ENCODE measurements at places on chromosomes 1 and 21.

DNA sequence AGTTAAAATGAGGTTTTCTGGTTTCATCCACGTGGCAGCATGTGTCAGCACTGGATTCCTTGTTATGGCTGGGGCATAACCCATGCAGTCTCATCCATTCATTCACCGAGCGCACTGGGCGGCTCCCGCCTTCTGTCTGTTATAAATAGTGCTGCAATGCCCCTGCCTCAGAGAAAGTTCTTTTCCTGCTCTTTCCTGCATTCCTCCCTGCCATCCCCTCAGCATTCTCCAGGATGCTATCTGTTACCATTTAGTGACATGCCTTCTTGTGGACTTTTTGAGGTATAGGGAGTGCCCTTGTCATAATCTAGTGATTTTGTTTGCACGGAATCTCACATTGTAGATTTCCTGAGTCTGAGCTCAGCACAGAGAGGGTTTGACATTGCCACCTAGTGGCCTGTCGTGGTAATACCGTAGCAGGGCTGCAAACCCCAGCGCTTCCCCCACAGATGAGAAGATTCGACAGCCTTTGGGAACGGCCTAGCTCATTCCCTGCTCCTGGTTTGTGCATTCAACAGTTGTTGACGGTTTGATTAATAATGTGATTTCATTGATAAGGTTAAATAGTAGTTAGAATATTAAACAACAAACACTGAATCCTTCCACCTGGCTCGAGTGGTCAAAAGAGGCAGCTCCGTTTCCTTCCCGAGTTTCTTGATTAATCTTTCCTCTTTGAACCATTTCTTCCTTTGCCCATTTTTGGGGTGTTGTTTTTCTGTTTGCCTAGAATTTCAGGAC, 46.3 kb downstream of the UMODL1 start:
- DNase-seq = peak; percentile 72

- no peak for DNase-seq
These were observed 152.4 kb downstream of the LEPR start for GRCh38 chr1:65572701-65573421.

DNA sequence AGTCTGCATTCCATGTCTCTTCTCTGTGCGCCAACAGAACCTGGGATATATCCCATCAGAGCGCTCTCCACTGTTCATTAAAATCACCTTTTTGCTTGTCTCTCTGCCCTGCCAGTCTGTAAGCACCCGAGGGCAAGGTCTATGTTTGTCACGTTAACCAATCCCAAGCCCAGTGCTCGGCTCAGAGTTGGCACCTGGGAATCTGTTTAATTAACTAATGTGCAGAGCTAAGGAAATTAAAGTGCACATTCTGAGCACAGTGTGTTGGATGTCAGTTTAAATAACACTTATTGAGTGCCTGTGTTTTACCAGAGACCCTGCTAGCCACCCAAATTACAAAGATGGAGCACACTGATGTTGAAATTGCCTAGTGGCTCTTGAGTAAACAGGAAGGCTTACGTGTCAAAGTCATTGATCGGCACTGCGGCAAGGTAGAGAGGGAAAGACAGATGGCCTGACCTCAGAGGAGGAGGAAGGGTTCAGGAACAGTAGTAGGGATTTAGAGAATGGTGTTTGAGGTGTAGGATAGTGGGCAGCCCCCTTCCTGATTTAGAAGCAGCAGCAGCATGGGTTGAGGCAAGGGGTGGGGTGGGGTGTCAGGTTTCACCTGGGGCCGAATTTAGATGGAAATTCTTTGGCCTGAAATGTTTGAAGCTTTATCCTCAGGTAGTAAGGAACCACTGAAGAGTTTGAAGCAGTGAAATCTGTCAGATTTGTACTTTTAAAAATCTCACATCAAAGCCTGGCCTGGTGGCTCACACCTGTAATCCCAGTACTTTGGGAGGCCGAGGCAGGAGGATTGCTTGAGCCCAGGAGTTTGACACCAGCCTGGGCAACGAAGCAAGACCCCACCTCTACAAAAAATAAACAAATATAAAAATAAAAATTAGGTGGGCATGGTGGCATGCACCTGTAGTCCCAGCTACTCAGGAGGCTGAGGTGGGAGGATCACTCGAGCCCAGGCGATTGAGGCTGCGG, 7.7 kb downstream of the ARMH1 start:
- no peak for DNase-seq

DNA sequence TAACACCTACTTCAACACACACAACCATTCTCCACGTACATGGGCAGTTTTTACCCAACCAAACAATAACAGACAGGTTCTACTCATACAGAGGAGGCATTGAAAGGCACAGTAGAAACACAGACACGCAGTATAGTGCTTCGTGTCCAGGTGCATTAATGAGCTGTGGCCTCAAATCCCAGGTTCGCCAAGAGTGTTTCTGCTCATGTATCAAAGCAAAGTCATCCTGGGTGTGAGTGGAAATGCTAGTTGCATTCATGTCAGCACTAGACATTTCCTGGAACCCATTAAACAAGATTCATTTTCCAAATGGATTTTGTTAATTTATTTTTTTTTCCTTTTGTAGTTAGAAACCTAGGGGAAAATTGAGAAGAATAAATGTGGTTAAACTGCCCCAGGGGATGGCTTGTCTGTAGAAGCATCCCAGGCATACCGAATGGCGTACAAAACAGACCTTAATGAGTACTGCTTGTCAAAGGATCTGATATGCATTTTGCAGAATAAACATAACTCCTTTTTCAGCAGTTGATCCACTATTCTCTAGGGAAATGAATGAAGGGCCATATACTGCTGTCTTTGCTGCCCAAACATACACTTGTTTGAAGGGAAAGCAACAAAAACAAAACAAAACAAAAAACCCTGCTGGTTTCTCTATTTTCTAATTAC, 298.6 kb upstream of the ST6GALNAC5 start:
- no peak for DNase-seq

GRCh38 chr1:156062189-156062588, 1.2 kb downstream of the RAB25 start:
- DNase-seq = no peak

DNA sequence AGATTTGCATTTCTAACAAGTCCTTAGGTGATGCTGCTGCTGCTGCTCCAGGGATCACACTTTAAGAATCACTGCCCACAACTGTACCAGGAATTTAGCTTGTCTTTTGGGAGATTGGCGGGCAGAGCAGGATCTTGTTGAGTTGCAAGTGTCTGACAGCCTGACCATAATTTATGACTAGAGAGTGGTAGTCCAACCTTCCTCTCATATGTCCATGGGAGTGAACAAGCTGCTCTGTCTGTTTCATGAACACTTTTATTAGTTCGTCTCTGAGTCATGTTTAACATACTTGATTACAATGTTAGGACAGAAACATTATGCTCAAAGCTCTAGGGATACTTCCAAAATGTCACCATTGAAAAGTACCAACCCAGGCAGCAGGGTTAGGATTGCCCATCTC, 169.6 kb downstream of the TGFB2 start:
- DNase-seq = no peak

- DNase-seq = no peak
These were observed 24.4 kb upstream of the KCNJ6 start for GRCh38 chr21:37940691-37941090.

DNA sequence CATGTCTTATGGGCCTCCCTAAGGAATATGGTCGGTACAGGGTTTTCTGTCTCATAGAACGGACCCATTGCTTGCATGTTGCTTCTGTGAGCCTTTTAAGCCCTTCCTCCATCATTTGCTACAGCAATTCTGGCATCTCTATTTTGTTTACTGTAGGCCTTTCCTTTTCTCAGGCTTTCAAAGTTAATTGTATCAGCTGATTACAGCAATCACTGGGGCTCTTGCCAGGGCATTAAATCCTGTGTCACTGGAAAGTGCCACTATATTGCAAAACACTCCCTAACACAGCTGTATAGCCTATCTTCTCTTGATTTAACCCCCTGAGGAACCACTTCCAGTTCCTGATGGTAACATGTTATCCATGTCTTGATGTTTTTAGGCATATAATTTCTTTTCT, 156.5 kb downstream of the PDE4B start:
- DNase-seq = no peak

- peak; percentile 46 for DNase-seq
These were observed 33.8 kb upstream of the RPL11 start for GRCh38 chr1:23657659-23658275.

- DNase-seq = no peak
These were observed 17.4 kb downstream of the SLX9 start for GRCh38 chr21:44957047-44957831.

- DNase-seq = no peak
These were observed 8.0 kb upstream of the SIM2 start for GRCh38 chr21:36690628-36691554.

GRCh38 chr21:38027901-38028498, 111.7 kb upstream of the KCNJ6 start:
- no peak for DNase-seq

DNA sequence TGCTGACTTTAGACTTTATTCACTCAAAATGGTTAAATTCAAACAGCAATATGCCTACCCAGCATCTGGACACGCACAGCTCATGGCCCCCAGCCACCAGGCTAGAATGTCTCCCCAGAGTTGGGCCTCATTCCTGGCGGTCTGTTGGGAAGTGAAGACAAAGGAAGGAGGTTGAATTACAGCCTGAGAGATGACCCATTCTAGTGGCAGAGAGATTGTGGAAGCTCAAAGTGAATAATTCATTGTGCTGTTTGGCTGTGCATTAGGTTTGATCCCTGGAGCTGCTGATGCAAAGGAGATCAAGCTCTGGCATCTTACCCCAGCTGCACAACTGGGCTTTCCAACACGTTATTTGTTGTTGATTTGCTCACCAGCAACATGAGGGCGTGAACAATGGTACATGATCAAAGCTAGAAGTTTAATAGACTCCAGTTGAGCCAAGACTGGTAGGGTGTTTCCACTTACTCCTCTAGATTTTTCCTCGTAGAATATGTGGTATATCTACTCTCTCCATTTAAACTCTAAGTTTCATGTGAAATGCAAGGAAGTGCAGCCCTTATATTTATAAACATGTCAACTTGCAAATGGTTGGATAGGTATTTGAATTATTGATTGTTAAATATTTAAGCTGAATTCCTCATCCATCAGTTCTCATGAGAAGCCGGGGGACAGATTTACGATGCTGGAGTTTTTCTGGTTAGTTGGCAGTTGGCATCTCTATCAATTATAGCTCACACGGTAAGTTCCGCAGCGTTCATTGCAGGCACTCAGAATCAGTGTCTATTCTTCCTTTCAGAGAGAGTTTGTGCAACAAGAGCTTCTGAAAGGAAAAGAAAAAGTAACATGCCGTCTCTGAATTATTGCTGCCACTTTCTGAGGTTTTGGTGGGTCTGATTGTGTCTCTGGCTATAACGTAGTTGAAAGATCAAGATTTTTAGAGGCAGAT, 222.7 kb downstream of the TM2D1 start:
- no peak for DNase-seq

DNA sequence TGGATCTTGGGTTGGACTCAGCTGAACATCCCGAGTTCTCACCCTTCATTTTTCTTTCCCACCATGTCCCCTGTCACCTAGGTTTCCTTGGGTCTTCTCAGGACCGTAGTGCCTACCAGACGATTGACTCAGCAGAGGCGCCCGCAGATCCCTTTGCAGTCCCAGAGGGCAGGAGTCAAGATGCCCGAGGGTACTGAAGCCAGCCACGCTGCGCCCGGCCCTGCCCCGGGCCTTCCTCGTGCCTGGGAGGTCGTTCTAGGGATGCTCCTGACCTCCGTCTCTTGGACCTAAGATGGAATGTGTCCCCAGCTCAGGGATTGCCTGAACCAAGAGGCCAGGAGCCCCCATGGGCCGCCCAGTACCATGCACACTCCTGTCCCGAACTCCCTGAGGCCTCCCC, 12.0 kb upstream of the C1orf167 start:
- DNase-seq = no peak

GRCh38 chr1:46630719-46631118, 14.1 kb upstream of the MOB3C start:
- no peak for DNase-seq

- no peak for DNase-seq
These were observed 13.7 kb downstream of the SPRTN start for GRCh38 chr1:231351816-231352215.

GRCh38 chr1:63976006-63976405, 202.2 kb downstream of the ROR1 start:
- DNase-seq = no peak

DNA sequence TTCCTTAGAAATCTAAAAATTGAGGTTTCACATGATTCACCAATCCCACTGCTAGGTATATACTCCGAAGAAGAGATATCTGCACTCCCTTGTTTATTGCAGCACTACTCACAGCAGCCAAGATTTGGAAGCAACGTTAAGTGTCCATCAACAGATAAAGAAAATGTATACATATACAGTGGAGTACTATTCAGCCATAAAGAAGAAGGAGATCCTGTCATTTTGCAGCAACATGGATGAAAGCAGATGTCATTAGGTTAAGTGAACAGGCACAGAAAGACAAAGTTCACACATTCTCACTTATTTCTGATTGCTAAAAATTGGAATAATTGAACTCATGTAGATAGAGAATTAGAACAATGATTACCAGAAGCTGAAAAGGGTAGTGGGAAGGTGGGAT, 56.4 kb downstream of the RABGAP1L start:
- no peak for DNase-seq

DNA sequence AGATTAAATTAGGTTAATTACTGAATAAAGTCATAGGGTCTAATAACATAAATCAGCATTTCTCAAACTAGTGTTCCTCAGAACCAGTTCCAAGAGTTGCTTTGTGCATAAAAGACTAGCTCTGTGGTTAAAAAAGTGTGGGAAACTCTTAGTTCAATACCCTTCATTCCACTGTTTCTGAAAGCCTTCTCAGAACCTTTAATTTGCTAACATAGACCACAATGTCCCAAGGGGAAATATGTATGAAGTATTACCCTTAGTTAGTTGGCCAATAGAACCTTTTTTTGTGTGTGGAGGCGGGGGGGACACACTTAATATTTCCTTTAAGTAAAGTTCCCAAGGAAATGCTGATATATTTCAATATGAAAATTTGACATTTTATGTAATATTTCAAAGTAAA, 20.4 kb downstream of the ODF2L start:
- DNase-seq = no peak

GRCh38 chr1:7288992-7289391, 482.1 kb upstream of the VAMP3 start:
- no peak for DNase-seq

GRCh38 chr21:17444828-17445227, 68.0 kb upstream of the CXADR start:
- DNase-seq = no peak

- DNase-seq = no peak
These were observed 186.9 kb upstream of the ADGRL4 start for GRCh38 chr1:79193211-79194079.

- DNase-seq = peak; percentile 82
These were observed 29.0 kb upstream of the SLAMF1 start for GRCh38 chr1:160675641-160676410.

GRCh38 chr21:36203603-36203889, 46.9 kb downstream of the DOP1B start:
- DNase-seq = peak; percentile 62

GRCh38 chr1:219422811-219423598, 189.9 kb downstream of the ZC3H11B start:
- no peak for DNase-seq
